M059J (cell line): ENCODE measurements at places on chromosomes 6 and 20.

- no peak for DNase-seq
Observed at GRCh38 chr6:134034478-134034877, 17.9 kb downstream of the SLC2A12 start.

DNA sequence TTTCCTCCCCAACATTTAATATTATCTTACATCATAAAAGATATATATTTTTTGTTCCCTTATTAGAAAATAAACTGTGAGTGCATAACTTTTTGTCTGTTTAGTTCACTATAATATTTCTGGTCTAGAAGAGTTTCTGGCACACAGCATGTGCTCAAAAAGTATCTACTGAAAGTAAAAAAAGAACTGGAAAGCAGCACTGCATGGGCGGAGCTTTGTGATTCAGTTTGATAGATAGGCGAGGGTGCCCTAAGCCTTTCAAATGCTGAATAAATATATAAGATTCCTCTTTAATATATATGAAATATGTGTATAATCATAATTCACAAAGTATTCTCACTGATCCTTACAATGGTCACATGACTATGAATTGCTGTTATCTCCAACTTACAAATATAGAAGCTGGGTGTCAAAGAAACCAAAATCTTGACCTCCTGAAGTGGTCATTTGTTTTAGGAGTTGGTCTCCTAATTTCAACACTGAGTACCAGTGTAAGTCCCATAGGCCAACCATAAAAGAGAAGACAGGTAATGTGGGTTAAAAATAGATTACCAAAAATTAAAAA is 50.8 kb downstream of the OR2B2 start:
- no peak for DNase-seq

DNA sequence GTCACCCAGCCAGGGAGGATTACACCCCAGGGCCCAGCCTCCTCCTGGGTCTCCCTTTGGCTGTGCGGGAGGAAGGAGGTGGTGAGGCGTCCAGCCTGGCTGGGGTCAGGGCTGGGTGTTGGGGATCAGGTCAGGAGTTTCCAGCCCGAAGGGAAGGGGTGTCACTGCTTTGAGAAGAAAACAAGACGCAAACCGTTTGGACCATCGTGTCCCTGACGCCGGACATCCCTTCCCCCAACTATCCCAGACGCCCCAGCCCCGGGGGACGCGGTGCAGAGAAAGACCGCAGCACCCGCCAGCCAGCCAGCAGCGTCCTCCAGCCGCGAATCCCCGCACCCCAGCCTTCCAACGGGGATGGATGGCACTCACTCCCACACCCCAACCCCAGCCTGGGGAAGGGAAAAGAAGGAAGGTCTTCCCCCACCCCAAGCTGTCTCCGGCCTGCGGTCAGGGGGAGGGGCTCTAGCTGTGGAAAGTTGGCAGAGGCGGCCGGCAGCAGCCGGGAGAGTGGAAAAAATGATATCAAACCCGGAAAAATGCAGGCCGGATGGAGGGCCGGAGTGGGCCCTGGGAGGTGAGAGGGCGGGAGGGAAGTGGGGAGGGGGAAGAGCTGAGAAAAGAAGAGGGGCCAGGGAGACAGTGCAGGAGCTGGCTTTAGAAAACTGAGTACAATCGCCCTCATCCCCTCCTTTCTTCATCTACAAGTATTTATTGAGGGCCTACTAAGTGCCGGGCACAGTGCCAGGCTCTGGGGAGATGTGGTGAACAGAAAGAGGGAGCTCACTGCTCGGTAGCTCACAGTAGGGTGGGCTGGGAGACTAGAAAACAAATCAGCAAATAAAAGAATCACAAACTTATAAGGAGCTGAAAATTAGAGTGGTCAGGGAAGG is 10.6 kb downstream of the REM1 start:
- DNase-seq, result peak; percentile 83

- DNase-seq, result no peak
Observed at GRCh38 chr6:43901733-43902230, 131.8 kb downstream of the VEGFA start.

DNA sequence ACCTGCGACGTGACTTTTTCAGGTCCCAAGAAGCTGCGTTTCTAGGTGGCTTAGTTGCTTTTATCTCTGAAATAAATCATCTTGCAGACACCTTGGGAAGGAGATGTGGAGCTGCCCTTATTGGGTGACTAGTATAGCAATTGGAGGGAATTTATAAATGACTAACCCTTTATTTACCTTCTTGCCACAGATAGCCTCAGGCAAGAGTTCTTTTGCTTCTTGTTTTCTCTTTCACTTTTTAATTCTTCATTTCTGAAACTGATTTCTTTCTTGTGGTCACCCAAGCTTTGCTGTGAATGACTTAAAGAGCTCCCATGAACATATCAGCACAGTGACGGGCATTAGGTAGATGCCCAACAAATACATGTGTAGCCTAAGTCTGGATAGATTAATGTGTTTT is 3.0 kb downstream of the ADGRF4 start:
- peak; percentile 94 for DNase-seq

GRCh38 chr6:29964518-29964886 is 22.2 kb downstream of the HLA-A start:
- DNase-seq, result no peak

GRCh38 chr6:109507490-109508072 is 24.6 kb upstream of the ZBTB24 start:
- DNase-seq, result no peak

- no peak for DNase-seq
Observed at GRCh38 chr20:21500599-21500998, 13.3 kb downstream of the NKX2-2 start.
